ENCODE measurements at places on chromosomes 3 and 15.

GRCh38 chr3:52917044-52917443 is 19.7 kb upstream of the STIMATE start:
- DNase-seq = no peak

- DNase-seq = no peak
Measured at GRCh38 chr15:31279221-31280045, 47.2 kb upstream of the KLF13 start.

- DNase-seq = no peak
Measured at GRCh38 chr3:102574355-102574754, 139.5 kb downstream of the ZPLD1 start.

DNA sequence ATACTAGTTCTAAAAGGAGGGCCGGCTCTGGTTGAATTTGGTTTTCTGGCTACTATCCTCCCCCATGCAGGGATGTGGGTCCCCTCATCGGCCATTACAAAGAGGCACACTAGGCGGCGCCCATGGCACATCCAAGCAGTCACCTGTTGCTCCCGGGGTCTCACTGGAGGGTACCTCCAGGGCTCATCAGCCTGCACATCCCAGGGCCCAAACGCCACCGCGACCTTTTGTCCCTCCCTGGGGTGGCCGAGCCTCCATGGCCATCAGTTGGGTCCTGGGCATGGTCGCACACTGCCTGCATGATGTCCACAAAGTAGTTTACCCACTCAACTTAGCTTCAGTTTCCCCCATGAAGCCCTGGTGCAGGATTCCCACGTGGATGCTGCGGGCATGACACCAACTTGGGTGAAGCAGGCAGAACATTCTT is 28.3 kb downstream of the IDH3A start:
- no peak for DNase-seq

- no peak for DNase-seq
Measured at GRCh38 chr15:38547255-38547997, 17.2 kb downstream of the RASGRP1 start.

- DNase-seq = no peak
Measured at GRCh38 chr15:30072630-30073029, 10.1 kb upstream of the GOLGA8J start.

DNA sequence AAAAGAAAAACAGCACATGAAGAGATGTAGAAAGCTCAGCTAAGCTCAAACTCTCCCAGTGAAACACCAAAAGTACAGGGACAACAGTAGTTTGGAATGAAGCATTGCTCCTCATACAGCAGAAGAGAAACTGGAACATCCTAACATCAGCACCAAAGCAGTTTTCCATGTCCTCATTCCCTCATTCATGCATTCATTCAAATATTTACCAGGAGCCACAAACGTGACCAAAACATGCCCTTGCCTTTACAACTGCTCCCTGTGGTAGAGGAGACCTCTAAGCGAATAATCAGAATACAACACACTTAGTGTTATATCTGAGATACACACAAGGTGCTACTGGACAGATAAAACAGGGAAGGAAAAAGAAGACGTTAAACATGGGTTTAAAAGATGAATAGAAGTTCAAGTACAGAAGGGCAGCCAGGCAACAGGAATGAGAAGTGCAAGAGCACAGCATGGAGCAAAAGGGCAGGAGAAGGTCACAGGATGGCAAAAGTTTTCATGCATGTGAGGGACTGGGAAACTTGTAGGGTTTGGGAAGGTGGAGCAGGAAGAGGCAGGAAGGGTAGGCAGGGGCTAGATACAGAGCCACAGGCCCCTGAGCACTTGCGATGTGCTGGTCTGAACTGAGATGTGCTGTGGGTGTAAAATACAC is 58.5 kb upstream of the LMCD1 start:
- no peak for DNase-seq

- DNase-seq = no peak
Measured at GRCh38 chr15:99310745-99311144, 59.5 kb downstream of the LRRC28 start.

GRCh38 chr3:184384856-184385422 is 5.1 kb downstream of the CHRD start:
- no peak for DNase-seq

GRCh38 chr3:188729422-188729821 is 442.3 kb upstream of the TPRG1 start:
- no peak for DNase-seq

DNA sequence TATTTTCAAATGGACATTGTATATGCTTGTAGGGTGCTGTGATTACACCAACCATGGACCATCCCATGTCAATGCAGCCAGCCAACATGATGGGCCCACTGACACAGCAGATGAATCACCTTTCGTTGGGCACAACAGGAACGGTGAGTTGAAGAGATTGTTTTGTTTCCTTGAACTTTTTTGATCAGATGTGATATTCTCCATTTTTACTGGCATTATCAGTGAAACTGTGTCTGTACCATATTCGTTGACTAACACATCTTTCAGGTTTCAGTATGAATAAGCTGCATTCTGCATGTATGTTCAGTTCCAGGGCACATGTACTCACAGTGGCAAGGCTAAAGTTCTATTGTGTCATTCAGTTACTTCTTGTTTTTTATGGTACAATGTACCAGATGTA is 655.2 kb downstream of the RBMS3 start:
- no peak for DNase-seq

DNA sequence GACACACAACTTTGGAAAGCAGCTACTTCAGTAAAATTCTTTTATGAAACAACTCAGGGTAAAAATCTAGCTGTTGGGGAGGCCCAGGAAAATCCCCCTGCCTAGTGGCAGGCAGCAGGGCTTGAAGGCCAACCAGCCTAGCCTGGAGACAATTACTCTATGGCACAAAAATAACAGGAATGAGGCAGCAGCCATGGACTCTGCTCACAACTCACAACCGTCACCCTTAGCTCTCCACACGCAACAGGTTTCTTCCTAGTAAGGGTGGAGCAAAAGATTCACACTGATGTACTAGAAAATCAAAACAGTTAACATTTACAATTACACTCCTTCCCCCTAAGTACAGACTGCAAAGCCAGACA is 530 bp upstream of the FBXL22 start:
- DNase-seq = no peak

DNA sequence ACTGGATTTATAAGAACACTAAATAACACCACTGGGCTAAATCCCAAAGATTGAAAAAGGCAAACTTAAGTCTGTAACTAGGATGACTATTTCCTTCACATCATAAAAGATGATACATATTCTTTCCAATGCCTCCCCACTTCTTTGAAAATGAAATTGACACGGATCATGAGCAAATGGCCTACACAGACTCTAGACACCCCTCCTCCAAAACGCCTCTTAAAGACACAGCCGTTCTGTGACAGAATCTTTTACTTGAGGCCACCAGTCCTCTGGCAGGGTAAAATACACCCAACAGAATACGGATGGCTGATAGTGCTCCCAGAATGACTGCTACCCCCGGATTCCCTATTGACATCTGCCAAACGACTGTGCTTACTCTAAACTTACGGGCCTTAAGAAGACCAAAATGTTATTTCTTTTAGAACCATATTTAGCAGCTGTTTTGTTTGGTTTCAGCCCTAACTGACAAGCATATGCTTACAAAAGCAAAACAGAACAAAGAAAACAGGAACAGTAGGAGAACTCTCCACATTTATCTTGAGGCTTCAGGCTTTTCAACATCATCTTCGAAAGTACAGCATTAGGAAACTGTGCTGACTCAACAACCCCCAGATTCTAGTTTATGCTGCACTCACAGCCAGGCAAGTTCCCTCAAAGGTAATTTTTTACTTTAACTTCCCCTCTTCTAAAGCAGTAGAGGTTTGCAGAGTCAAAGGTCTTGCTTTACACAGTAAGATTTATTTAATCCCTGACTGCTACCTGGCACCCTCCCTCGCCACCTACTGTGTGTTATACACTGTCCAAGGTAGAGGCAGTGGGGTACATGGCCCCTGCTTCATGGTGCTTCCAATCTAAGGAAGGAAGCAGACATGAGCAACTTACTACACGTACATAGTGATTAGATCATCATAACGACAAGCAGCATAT is 84.3 kb downstream of the TNIK start:
- DNase-seq = no peak

GRCh38 chr3:64166584-64167162 is 58.6 kb downstream of the PRICKLE2 start:
- no peak for DNase-seq

GRCh38 chr15:33125894-33126537 is 68.5 kb downstream of the FMN1 start:
- no peak for DNase-seq

DNA sequence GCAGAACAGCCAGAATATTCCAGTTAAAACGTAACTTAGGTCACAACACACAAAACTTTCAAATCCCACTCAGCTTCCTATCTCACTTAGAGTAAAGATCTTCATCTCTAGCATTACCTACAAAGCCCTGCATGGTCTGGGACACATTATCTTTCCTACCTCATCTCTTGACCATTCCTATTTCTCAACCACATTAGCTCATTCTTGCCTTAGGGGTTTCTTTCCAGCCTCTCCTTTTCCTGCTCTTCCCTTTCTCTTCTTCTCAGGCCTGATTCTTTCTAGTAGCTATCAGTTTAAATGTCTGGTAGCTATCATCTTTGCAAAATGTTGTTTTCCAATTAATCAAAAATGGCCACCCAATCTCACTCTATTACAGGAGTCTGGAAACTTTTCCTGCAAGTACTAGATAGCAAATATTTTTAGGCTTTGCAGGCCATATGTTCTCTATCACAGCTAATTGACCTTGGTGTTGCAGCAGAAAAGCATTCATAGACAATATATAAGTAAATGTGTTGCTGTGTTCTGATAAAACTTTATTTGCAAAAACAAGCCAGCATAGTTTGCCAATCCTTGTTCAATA is 15.1 kb upstream of the CBLB start:
- no peak for DNase-seq

DNA sequence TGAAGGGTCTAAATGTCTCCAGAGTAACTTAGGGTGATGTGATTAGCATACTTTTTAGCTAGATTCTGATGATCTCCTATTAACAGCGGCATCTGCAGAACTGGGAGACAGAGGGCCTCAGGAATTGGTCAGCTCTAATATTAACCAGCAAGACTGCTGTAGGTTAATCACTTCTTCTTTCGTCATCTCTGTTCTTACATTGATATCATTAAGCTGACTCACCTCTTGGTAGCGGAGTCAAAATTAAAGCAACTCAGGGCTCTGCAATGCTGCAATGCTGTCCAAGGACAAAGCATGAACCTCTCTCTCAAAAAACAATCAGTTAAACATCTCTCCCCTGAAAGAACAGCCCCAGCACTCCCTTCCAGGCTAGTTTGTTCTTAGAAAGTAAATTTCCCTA is 57.5 kb upstream of the TRA2B start:
- DNase-seq = no peak

DNA sequence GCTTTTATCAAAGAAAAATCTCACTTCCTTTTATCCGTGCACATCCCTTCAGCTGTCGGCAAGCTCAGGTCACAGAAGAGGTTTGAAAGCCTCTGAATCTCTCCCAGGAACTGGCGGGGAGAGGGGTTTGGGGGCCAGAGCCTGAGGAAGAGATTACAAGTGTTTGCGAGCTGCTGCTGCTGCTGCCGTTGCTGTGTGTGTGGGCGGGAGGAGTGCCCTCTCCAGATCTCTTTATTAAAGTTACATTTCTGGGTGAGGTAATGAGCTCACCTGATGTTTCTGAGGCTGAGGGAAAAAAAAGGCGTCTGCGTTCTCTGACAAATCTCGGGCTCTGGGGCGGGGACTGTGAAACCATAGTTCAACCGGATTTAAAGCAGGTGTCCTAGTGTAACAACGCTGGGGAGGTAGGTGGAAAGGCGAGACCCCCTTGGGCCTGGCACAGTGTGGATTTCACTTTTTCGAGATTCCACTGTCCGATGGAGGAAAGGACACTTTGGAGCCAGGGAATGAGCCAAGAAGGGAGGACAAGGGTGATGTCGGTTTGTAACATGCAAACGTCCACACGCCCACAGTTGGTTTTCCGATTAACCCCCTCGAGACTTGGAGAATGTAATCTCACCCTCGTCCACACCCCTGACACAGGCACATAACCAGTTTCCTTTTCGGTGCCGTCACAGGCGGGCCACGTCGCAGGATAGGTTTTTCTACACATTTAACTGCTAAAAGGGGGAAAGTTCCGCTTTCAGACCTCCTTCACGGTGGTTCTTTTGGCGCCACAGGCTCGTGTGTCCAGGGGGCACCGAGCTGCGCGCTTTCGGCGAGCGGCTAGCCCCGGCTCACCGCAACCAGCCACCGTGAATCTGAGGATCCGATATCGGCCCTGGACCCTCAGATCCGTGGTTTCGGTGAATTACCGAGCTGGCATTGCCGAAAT is 2.1 kb downstream of the ALCAM start:
- DNase-seq = peak; percentile 13

- no peak for DNase-seq
Measured at GRCh38 chr3:147701195-147701594, 292.0 kb downstream of the ZIC1 start.

DNA sequence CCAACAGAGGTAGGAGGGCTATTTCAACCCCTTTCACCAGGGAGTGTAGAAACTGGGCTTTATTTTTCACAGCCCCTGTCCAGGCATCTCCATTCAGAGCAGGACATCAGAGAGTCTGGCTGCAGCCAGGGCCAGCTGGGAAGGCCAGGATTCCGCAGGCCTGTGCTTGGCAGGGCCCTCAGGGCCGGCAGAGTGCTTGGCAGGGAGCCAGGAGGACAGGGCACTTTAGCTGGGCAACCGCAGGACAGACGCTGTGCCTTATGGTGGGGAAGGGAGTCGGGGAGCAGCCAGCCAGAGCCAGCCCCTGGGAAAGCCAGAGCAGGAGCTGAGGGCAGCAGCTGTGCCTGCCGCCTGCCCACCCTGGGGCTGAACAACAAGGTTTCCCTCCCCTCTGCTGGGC is 34.5 kb upstream of the IQCF6 start:
- no peak for DNase-seq

GRCh38 chr3:101816215-101817149 is 32.8 kb upstream of the NFKBIZ start:
- DNase-seq = no peak

GRCh38 chr15:98730860-98731711 is 82.7 kb downstream of the IGF1R start:
- DNase-seq = no peak

- peak; percentile 15 for DNase-seq
Measured at GRCh38 chr15:84654689-84655453, 788 bp upstream of the WDR73 start.
